ENCODE measurements at places on chromosomes 1 and 21.

DNA sequence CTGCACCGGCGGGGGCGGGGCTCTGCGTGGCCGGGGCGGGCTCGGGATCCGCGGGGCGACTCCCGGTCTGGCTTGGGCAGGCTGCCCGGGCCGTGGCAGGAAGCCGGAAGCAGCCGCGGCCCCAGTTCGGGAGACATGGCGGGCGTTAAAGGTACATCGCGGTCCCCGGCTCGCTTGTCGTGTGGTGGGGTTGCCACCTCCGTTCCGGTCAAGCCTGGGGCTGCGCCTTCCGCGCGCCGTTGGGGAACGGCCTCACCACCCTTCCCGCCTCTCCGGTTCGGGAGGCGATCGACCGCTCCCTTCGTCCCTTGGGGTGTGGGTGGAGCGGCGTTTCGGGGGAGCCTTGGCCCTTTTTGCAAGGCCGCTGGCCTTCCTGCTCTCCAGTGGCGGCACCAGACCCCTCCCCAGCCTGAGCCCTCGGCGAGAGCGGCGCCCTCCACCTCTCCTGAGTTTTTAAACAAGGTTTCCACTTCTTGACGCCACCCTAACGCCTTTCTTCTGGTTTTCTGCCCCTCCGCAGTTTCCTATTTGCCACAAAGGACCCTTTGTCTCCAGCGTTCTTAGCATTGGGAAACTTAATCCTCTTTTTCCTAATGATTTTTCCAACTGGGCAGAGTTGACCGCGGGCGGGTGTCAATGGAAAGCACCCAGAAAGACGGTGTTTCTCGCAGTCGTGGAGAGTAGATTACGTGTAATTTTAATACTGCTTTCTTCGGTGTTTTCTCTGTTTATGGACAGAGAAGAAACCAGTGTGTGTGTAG lies at the start of the genes LEPR and LEPROT:
Gene LEPR (plus strand): TSS at position 79 of the 761 bp plus-strand sequence. CDS start 144,898 bp downstream, outside the sequence.
Gene LEPROT (plus strand): TSS at position 79 of the 761 bp plus-strand sequence. CDS start 57 bp downstream, at position 136.
- peak; percentile 70 for DNase-seq

DNA sequence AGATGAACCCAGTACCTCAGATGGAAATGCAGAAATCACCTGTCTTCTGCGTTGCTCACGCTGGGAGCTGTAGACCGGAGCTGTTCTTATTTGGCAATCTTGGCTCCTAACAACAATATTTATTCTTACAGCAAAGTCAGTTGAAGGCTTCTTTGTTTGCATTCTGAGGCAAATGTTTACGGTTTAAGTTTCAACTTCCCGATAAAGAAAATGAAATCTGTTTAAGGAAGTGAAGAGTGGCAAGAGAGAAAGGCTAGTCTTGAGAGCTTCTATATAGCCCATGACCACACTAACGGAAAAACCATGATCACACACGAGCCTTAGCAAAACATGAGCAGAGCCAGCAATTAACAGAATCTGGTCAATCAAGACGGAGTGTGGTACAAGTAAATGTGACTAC lies 122.6 kb upstream of the ZNHIT6 start:
- no peak for DNase-seq

DNA sequence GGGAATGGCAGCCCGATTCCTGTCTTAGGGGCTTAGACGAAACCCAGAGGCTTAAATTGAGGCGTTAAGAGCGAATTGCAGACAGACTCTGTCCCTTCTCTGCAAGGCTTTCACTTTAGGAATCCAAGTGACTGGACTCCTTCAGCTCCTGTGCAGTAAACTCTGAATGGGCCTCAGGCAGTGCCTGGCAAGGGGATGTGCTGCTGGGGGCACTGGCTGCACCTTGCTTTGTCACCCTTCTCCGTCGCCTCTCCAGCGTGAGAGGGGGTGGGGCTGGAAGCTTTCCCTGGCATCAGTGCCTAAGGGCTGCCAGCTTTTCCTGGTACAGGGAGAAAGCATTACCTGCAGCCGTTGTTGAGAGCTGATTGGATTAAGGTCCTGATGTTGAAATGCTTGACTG lies 39.9 kb upstream of the NFASC start:
- DNase-seq = peak; percentile 35

GRCh38 chr1:8560611-8561544 lies 243.0 kb downstream of the SLC45A1 start:
- DNase-seq = peak; percentile 58

DNA sequence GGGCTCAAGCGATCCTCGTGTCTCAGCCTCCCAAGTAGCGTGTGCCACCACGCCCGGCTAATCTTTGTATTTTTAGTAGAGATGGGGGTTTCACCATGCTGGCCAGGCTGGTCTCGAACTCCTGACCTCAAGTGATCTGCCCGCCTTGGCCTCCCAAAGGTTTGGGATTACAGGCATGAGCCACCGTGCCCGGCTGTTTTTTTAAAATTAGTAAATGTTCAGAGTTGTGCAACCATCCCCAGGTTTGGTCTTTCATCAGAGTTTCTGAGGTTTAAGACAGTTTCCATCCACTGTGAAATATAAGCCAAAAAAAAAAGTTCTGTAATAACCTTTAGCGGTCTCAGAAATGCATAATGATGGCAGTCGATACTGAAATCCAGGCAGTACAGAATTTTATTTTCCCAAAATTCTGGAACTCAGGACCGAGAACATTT lies 550 bp upstream of the SYT11 start:
- no peak for DNase-seq

GRCh38 chr1:100806601-100807000 lies 87.1 kb downstream of the VCAM1 start:
- no peak for DNase-seq

DNA sequence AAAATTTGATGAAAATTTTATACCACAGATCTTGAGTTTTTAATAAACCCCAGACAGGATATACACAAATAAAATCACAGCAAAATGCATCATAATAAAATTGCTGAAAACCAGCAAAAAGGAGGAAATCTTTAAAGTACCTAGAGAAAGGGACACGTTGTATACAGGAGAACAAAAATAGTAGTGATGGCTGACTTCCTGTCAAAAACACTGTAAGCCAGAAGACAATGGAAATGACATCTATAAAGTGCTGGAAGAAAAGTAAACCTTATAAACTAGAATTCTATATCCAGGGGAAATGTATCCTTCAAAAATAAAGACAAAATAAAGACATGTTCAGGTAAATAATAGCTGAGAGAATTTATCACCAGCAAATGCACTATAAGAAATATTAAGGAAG lies 14.6 kb upstream of the PTGFRN start:
- no peak for DNase-seq

GRCh38 chr1:173573596-173573995 lies 29.3 kb downstream of the SLC9C2 start:
- no peak for DNase-seq

- DNase-seq = no peak
These were observed 108.8 kb downstream of the SYF2 start for GRCh38 chr1:25123551-25123950.

GRCh38 chr1:79648126-79648525 lies 641.6 kb upstream of the ADGRL4 start:
- no peak for DNase-seq

DNA sequence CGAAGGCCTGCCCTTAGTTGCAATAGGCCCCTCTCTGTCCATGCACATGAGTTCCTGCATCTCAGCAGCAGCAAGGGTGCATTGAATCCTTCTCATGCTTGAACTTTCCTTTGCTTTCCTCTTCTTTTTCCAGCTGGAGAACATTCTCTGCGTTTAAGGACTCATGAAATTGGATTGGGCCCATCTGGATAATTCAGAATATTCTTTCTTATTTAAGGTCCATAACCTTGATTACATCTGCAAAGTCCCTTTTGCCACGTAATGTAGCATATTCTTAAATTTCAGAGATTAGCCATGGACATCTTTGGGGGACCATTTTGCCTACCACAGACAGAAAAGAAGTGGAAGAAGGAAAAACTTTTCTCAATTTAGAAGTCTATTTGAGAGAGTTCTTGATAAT lies 159.7 kb upstream of the C21orf91 start:
- DNase-seq = no peak

- peak; percentile 12 for DNase-seq
These were observed 50.4 kb upstream of the RIPK4 start for GRCh38 chr21:41817228-41817627.

- no peak for DNase-seq
These were observed 10.6 kb upstream of the NGF start for GRCh38 chr1:115348636-115349035.

DNA sequence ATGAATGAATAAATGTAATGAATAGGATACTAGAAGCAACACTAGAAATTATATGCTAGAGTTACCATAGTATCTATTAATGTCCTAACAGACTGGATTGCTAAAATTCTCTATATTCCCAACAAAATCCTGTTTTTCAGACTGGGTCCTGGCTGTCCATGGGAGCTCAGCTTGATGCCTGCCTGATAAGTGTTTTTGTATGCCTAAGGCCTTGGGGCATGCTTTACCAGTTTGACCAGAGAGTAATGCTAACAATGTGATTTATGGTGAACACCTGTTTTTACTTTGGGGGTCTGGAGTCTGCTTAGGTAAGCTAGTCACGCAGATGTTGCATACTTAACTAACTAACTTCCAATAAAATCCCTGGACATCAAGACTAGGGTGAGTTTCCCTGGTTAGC lies 318.8 kb upstream of the DEPDC1 start:
- no peak for DNase-seq

- peak; percentile 77 for DNase-seq
These were observed 7.6 kb downstream of the DCLRE1B start for GRCh38 chr1:113912594-113913311.

- no peak for DNase-seq
These were observed 76.0 kb upstream of the ZBTB40 start for GRCh38 chr1:22375601-22376000.

- peak; percentile 89 for DNase-seq
These were observed 467 bp downstream of the THRAP3 start for GRCh38 chr1:36224537-36225282.

DNA sequence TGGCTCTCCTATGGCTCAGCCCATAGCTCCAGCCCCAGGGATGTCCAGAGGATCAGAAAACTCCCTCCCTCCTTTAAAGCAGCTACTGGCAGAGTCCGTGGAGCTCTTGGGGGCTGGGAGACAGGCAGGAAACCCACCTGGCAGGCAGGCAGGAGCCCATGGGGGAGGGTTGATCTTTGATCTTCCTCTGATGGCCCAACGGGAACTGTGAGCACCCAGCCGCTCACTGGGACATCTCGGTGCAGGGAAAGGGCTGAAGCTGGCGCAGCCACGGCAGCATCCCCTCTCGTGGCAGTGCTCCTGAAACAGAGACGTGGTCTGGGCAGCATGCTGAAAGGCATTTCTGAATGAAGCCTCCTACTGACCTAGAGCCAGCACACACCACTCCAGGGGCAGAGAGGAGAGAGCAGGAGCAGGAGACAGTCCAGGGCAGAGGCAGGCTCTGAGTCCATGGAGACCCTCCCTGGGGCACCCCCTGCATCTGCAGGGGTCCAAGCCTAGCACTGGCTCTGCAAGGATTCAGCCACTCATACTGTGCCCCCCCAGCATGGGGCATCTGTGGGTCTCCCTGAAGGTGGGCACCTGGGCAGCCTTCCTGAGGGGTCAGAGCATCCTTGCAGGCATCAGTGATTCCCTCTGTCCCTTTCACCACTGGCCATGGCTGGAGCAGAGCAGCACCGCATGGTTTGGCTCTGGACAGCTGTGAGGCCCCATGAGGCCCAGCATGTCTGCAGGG lies 4.9 kb upstream of the SLX9 start:
- no peak for DNase-seq

DNA sequence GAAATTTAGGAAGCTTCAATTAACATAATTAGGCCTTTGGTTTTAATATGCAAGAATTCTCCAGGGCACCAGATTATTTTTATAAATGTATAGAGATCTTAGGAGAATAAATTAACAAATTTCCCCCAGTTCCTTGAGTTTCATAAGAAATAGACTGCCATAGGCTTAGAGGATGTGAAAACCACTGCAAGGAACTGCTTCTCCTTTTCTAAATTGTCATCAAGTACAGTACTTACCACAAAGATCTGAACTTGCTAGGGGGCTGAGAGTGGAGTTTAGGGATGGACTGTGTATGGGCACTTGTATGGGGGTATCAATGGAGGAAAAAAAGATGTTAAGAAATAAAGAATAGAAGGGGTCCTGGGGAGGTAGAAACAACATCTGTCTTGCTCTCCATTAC lies 31.1 kb downstream of the LHX8 start:
- DNase-seq = no peak

DNA sequence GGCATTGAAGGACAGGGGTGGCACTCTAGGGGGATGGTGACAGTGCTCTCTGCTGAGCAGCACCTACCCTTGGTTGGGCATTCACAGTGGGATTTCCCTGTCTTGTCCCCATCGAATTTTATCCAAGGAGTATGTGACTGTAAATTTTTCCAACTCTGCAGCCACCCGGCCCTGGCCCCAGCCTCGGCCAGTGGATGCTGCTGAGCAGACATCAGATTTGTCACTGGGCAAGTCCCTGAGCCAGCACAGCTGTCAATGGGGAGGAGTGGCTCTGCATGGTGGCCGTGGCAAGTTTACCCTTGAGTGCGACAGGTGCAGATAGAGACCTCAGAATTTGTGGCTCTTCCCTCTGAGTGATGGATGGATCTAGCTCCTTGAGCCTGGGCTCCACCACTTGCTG lies 240.2 kb upstream of the CSF3R start:
- DNase-seq = no peak

GRCh38 chr1:157540160-157540748 lies 12.1 kb downstream of the FCRL5 start:
- DNase-seq = no peak

GRCh38 chr1:75482951-75483350 lies 128.0 kb downstream of the SLC44A5 start:
- no peak for DNase-seq

DNA sequence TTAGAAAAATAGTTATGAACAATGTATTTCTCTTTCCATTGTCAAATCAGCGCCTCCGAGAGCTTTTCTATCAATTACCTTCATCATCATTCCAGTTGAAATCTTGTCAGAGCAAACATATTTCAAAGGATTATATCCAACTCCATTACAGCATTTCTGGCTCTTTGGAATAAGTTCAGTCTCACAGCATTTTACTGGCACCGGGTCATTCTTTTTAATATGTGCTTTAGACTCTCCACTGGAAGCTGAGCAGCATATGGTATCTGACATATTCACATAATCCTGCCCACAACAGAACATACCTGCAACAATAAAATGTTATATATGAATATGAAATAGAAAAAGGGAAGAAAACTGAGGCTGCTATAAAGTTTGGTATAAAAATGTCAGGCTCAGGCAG lies 222.9 kb downstream of the KCTD3 start:
- no peak for DNase-seq

GRCh38 chr1:201013031-201013485 lies 10.5 kb downstream of the KIF21B start:
- DNase-seq = no peak

DNA sequence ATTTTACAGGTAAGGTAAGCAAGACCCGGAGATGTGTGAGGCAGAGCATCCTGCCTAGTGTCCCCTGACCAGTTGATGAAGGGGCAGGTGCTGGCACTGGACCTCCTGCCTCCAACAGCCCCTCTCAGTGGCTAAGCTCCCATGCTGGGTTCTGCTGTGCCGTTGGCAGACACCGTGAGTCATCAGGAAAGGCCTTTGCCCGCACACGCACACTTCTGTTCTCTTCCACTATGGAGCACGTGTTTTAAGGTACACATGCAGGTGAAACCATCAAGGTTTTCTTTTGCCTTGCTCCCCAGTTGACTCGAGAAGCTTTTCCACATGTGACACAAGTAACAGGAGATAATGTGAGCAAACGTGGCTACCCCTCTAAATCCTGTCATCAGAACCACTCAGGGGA lies 207.9 kb downstream of the RRAGC start:
- DNase-seq = no peak

GRCh38 chr1:184002071-184002470 lies 35.5 kb downstream of the COLGALT2 start:
- DNase-seq = no peak
